ENCODE measurements at places on chromosomes 6 and 20. TPM values are rescaled to one million over a fixed set of nuclear protein-coding genes. Genes with fewer than 3 reads are reported as not detected.

The SOX18 gene
- 2.9 TPM for total RNA-seq

The PAX1 gene
- not detected for total RNA-seq

The LPA gene
- total RNA-seq, result not detected

The CD24 gene
- total RNA-seq, result 0.63 TPM

The HCK gene
- 22.4 TPM for total RNA-seq

The ACOT8 gene
- total RNA-seq, result 29.3 TPM

The SOX4 gene
- 6.8 TPM for total RNA-seq

The PLAGL2 gene
- 4.1 TPM for total RNA-seq

The OLIG3 gene
- not detected for total RNA-seq

The CFB gene
- 395 TPM for total RNA-seq

The SUMO4 gene
- total RNA-seq, result 10.6 TPM

The MATN4 gene
- total RNA-seq, result 0.24 TPM

GRCh38 chr6:130115036-130115435 is 96.7 kb downstream of the L3MBTL3 start:
- no peak for DNase-seq

GRCh38 chr6:142874676-142875075 is 70.3 kb downstream of the HIVEP2 start:
- DNase-seq, result no peak

GRCh38 chr20:39146394-39146793 is 184.2 kb downstream of the DHX35 start:
- DNase-seq, result no peak

GRCh38 chr6:150276168-150276936 is 92.5 kb upstream of the IYD start:
- DNase-seq, result no peak

DNA sequence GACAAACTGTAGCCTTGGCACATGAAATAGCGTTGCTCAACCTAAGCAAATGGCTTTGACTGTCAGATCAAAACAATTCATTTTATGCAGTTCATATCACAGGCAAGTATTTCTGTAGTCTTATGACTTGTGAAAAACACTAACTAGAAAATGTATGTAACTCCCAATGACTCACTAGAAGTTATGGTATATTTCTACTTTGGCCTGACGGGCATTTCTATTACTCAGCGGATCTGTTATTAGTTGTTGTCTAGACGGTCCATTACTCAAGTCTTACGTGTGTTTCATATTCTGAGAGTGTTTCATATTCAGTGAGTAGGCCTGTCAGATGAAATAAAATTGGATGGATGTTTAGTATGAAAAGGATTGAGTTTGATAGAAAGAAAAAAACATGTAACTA is 880.9 kb downstream of the PRIM2 start:
- no peak for DNase-seq

DNA sequence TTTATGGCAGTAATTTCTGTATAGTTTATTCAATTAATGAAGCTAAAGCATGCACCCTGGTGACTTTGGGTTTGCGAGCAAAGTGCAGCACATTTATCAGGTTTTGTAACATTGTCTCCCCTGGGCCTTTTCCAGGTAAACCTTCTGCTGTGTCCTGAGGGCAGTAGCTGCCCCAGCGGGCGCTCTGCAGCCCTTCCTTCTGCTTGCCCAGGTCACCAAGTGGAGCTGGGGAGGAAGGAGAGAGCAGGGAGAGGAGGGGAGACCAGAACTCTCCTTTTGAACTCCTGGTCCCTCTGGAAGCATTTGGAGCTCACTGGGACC is 145.6 kb downstream of the DLL1 start:
- no peak for DNase-seq

DNA sequence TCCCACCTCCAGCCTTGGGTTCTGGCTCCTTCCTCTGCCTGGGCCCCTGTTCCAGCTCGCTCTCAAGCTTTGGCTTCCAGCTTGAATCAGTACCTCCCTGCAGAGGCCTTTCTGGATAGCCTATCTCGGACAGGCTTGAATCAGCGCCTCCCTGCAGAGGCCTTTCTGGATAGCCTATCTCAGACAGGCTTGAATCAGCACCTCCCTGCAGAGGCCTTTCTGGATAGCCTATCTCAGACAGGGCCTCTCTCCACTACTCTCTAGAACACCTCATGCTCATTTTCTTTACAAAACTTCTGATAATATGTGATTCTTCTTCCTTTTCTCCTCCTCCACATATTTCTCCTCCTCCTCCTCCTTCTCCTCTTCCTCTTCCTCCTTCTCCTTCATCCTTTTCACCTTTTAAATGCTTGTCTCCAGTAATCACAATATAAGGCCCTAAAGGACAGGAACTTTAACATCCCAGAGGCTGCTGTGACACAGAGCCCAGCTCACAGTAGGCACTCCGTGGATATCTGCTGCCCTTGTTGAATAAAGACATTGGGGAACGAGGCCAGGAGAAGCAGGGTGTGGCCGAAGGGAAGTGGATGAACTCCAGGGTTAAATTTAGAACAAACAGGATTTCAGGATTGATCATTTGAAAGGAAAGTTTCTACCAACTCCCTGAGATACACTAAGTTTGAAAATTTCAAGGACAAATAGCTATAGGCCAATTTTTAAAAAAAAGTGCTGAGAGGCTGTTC is 9.3 kb upstream of the RPS6KA2 start:
- DNase-seq, result no peak

DNA sequence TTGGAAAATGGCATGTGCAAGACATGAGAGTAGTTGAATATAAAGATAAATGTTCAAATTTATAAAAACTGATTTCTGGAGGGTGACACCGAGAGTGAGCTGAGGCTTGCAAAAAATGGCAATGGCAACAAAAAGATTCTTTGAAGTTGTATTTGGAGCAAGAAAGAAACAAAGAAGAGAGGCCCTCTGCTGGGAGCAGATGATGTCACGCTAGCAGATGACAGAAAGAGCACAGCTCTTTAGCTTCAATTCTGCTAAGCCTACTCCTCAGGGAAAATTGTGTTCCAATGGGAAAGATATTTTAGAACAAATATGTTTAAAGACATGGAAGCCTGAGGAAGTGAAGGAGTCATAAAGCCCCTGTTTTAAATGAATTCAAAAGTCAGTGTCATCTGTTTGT is 125.3 kb upstream of the NOX3 start:
- DNase-seq, result no peak

GRCh38 chr6:160387916-160388643 is 39.9 kb downstream of the SLC22A3 start:
- no peak for DNase-seq

GRCh38 chr20:34458631-34459030 is 57.6 kb upstream of the DYNLRB1 start:
- DNase-seq, result no peak

GRCh38 chr6:34514593-34515472 is 41.3 kb downstream of the SPDEF start:
- DNase-seq, result no peak

DNA sequence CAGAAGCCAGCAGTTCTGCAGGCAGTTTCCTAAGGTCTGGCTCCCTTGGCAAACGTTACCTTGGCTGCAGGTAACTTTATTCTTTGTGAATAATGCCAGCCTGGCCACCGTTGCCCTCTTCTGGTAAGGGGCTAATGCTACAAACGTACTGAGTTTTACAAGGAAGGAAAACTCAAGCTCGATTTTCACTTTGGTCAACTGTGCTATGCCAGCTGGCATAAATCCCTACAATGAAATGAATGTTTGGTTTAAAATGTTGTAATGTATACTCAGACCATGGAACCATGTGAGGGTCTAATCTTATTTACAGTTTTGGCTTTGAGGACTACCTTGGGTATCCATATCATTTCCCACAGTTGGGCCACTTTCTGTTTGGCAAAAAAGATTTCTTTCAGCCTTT is 101.4 kb downstream of the SLX4IP start:
- no peak for DNase-seq

GRCh38 chr6:52560462-52560861 is 16.4 kb downstream of the TRAM2 start:
- DNase-seq, result no peak

- no peak for DNase-seq
Measured at GRCh38 chr6:132515386-132515785, 2.5 kb upstream of the STX7 start.

DNA sequence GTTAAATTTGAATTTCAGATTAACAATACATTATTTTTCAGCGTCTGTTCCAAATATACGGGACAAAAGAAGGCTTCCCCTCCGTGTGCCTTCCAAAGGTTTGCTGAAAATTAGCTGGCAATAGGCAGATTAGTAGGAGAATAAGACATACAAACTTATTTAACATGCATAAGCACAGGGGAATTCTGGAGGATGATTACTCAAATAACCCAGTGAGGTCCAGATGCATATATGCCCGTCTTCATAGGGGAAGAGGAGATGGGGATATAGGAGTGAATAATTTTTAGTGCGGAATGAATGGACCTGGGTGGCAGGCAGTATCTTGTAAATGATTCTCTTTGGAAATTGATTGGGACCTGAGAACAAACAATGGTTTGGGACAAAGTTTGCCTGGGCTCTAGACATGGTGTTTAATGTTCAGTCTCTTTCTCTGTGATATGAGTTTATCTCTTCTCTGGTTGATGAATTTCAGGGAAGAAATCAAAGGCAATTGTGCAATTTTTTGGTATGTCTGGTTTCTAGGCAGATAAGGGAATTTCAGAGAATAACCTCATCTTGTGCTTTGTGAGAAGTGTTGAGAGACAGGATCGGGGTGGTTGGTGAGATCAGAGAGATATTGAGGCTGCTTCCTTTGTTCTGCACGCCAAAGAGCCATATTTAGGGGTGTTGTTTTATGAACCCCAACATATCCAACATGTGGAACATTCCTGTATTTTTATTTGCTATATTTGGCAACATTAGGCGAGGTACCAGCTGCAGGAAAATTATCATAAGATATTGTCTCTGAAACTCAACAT is 63.7 kb downstream of the MKKS start:
- DNase-seq, result no peak

DNA sequence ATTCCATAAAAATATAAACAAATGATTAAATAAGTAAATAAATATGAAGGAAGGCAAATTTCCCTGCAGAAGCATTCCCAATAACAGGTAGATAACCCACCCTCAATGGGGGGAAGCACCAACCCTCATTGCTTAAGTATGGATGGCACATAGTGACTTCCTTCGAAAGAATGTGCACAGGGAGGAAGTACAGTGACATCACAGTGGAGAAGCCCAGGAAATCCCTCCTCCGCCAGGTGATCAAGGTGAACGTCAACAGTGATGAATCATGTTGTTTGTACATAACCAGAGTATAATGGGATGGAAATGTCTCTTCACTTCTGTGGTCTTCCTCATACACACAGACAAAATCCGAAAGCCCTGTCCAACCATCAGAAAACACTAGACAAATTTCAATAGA is 267.9 kb downstream of the THBS2 start:
- DNase-seq, result no peak

DNA sequence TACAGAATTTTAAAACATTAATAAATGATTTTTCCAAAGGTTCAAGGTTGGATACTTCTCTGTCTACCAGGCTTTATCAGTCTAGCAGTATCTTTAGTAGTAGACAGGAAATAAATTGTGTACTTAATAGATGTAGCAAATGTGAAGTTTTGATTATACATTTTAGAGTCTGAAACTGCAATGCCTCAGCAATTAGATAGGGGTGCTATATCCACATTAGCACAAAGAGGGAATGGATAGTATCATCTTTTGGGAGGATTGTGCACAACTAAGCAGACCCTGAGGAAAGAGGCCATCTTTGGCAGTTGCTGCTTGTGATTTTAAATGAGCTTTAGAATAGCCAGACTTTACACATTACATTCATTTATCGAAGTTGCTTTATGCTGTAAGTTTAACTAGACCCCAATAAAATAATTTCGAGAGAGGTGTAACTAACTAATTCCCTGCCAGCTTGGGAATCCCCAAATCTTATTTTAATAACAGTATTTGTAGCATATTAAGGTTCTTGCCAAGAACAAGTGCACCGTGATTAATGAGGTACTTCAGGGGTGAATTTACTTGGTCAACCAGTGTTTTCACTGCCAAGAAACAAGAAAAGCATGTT is 2.8 kb downstream of the KCNQ5 start:
- no peak for DNase-seq

All from omental fat pad (tissue), 4 donors.